ENCODE measurements at places on chromosomes 2 and 18. TPM values are rescaled to one million over a fixed set of nuclear protein-coding genes. Genes with fewer than 3 reads are reported as not detected.

DNA sequence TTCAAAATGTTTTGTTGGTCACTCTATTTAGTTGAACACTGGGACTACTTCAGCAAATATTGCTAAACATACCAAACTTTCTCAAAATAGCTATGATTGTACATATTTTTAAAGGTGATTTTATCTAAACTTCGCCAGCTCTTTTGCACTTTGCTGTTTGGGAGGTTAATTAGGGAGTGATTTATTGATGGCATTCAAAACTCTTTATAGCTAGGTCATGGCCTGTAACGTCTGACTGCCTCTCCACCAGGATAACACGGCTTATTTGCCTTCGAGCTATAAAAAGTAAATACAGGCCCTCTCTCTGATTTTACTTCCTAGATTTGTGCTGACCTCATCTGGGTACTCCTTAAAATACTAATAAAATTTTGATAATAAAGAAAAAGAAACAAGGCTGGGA, 931.9 kb downstream of the DCDC2C start:
- H3K36me3 ChIP-seq, result no peaks in the 10 kb centered on the region
- H3K4me1 ChIP-seq, result no peaks in the 10 kb centered on the region
- no peaks in the 10 kb centered on the region for H3K27me3 ChIP-seq
- no peak for DNase-seq
- no peak overlapping the region for H3K27ac ChIP-seq
- H3K4me3 ChIP-seq, result no peak overlapping the region

- H3K4me3 ChIP-seq, result no peak overlapping the region
- H3K27me3 ChIP-seq, result no peaks in the 10 kb centered on the region
- no peak overlapping the region for H3K27ac ChIP-seq
- peaks cover 9% of the 10 kb centered on the region for H3K4me1 ChIP-seq
- peaks cover 1% of the 10 kb centered on the region for H3K36me3 ChIP-seq
Observed at GRCh38 chr18:11995445-11996189, 14.3 kb downstream of the IMPA2 start.

DNA sequence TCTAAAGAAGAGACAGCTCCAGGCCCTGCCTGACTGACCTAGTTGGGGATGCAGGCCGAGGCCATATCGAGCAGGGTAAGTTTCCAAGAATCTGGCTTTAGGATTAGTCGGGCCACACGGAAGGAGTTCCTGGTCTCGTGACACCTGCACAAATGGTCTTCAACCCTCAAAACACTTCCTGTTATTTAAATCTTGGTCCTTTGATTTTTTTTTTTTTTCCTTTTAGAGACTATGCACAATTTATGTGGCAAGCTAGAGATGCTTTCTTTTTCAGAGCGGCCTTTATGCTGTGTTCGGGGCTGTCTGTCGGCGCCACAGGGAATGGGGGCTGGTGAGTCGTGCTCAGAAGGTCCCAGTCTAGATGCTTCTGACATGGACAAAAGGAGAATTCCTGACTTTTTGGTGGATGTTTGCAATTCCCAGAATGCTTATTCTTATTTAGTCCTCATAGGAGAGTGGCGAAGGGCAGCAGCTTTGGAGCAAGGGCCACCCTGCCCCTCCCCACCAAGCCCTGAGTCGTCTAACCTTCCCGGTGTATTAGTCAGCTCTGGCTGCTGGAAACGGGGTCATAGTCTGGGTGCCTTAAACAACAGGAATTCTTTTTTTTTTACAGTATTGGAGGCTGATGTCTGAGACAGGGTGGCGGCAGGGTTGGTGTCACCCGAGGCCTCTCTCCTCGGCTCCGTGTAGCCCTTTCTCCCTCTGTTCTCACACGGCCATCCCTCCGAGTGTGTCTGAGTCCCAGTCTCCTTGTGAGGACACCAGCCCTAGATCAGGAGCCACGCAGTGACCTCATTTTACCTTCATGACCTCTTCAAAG, 27.4 kb downstream of the HPCAL1 start:
- peak; percentile 19 for DNase-seq
- peak overlapping the region; percentile 98 for H3K27ac ChIP-seq
- no peaks in the 10 kb centered on the region for H3K27me3 ChIP-seq
- H3K36me3 ChIP-seq, result peaks cover 29% of the 10 kb centered on the region
- peaks cover 83% of the 10 kb centered on the region for H3K4me1 ChIP-seq
- H3K4me3 ChIP-seq, result peak overlapping the region; percentile 93

DNA sequence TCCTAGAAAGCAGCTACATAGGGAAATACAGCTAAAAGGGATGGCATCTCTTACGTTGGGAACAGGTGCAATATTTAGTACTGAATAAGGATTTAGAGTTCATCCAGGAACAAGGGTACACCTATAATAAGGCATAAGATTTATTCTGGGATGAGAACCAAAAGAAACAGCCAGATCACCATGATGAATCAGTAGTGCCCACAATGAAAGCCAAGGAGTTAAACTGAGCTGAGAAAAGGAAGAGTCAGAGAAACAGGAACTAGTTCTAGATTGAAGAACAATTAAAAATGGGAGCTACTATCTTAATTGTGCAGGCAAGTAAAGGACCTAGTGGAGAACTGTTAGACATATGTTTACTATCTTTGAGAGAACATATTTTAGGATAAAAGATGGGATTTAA, 692.3 kb downstream of the LRP1B start:
- H3K4me3 ChIP-seq, result no peak overlapping the region
- no peaks in the 10 kb centered on the region for H3K4me1 ChIP-seq
- H3K27me3 ChIP-seq, result no peaks in the 10 kb centered on the region

DNA sequence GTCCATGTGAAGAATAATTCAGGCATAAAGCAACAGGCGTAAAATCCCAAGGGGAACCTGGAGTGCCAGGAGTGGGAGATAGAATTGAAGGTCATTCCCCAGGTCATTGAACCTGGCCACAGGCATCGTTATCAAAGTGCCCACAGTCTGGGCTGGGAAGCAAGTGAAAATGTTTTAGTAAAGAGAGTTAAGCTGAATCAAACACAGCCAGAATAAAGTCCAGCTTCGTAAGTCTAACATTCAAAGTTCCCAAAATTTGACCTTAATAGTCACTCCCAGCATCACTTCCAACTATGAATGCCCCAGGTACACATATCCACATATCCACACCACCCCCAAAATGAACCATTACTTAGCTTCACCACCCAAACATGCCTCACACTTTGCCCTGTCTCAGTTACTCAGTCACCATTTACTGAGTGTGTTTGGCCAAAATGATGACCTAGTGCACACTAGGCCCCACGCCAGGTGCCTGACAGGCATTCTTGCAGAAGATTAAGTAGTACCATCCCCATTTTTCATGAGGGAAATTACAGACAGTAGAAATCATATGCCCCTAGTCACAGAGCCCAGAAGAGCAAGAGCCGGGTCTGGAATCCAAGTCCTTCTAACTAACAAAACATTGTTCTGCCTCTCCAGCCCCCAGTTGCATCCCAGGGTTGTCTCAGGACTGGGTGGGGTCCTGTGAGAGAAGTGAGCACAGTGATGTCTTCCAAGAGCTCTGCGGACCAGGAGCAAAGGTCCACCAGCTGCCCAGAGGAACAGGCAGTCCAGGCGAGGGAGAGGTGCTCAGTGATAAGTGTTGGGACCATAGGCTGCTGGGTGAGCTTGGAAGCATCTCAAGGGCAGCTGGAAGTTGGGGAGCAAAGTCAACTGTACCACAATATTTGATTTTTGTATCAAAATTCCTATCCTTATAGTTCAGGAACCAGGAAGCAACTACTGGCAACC, 65.2 kb upstream of the MYCN start:
- H3K27me3 ChIP-seq, result peaks cover 8% of the 10 kb centered on the region
- no peaks in the 10 kb centered on the region for H3K4me1 ChIP-seq
- H3K36me3 ChIP-seq, result no peaks in the 10 kb centered on the region

GRCh38 chr18:38038242-38038641, 472.6 kb upstream of the CELF4 start:
- H3K4me3 ChIP-seq, result no peak overlapping the region
- peaks cover 3% of the 10 kb centered on the region for H3K27me3 ChIP-seq
- no peaks in the 10 kb centered on the region for H3K36me3 ChIP-seq
- no peak for DNase-seq

DNA sequence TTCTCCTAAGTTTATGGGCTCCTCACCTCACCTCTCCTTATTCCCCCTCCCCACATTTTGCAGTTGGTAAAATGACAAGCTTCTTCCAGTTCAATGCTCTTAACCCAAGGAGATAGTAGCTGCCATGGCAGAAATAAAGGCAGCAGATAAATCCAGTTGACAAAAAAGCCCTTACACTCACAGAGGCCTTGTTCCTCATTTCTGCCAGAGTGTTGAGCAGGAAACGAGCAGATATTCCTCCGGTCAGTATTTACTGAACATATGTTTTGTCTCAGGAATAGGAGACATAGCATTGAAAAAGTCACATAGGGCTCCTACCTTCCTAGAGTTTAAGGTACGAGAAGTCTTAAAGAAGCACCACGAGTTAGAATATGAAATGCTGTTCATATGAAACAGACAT, 493.7 kb upstream of the TNP1 start:
- no peak for DNase-seq
- no peak overlapping the region for H3K4me3 ChIP-seq
- peaks cover 2% of the 10 kb centered on the region for H3K36me3 ChIP-seq
- H3K4me1 ChIP-seq, result no peaks in the 10 kb centered on the region
- no peaks in the 10 kb centered on the region for H3K27me3 ChIP-seq

DNA sequence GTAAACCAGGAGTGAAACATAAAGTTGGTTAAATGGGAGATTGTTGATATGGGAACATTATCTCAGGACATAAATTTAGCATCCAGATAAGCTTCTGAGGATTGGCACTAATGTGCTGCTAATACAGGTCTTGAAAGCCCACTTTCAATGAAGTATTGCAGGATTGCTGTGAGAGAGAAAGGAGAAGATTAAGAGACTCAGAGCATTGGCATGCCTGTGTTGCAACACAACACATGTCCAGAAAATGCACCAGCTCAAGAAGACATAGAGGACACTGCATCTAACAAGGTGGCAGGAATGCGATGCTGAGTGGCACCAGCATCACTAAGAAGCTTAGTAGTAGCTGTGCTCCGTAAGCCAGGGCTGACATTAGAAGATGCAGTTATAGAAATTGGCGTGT, 728.9 kb downstream of the SUCLG1 start:
- no peak overlapping the region for H3K27ac ChIP-seq
- no peaks in the 10 kb centered on the region for H3K27me3 ChIP-seq
- no peak for DNase-seq
- H3K36me3 ChIP-seq, result no peaks in the 10 kb centered on the region
- no peak overlapping the region for H3K4me3 ChIP-seq
- no peaks in the 10 kb centered on the region for H3K4me1 ChIP-seq

- H3K4me1 ChIP-seq, result peaks cover 11% of the 10 kb centered on the region
- H3K27ac ChIP-seq, result no peak overlapping the region
- H3K4me3 ChIP-seq, result no peak overlapping the region
- H3K36me3 ChIP-seq, result no peaks in the 10 kb centered on the region
Observed at GRCh38 chr2:62409442-62409841, 96.6 kb downstream of the TMEM17 start.

DNA sequence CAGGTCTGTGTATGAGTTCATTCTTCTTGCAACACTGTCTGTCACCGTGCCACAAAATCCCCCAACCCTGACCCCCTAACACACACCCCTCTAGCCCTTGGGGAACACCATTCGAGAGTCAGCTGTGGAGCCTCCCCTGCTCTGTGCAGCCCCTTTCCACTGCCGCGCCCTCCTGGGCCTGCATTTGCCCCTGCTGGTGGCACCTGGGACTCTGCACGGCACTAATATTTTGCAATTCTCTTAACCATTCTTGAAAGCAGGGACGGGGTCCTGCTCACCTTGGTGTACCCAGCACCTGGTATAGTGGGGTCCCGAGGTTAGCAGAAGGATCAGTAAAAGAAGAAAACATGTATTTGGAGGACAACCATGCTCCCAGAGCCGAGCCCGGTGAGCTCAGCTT, 124.0 kb downstream of the HDAC4 start:
- H3K27me3 ChIP-seq, result peaks cover 28% of the 10 kb centered on the region
- H3K4me1 ChIP-seq, result peaks cover 42% of the 10 kb centered on the region
- peaks cover 3% of the 10 kb centered on the region for H3K36me3 ChIP-seq
- H3K4me3 ChIP-seq, result no peak overlapping the region
- DNase-seq, result no peak
- H3K27ac ChIP-seq, result no peak overlapping the region

- H3K36me3 ChIP-seq, result no peaks in the 10 kb centered on the region
- H3K4me1 ChIP-seq, result no peaks in the 10 kb centered on the region
- no peaks in the 10 kb centered on the region for H3K27me3 ChIP-seq
- no peak overlapping the region for H3K4me3 ChIP-seq
- DNase-seq, result no peak
Observed at GRCh38 chr18:11019295-11020105, 129.9 kb downstream of the PIEZO2 start.

- no peaks in the 10 kb centered on the region for H3K36me3 ChIP-seq
- H3K4me3 ChIP-seq, result no peak overlapping the region
- H3K27ac ChIP-seq, result no peak overlapping the region
- DNase-seq, result no peak
- H3K27me3 ChIP-seq, result peaks cover 27% of the 10 kb centered on the region
- no peaks in the 10 kb centered on the region for H3K4me1 ChIP-seq
Observed at GRCh38 chr2:16438613-16439321, 226.9 kb downstream of the CYRIA start.

- DNase-seq, result peak; percentile 49
- peaks cover 45% of the 10 kb centered on the region for H3K4me1 ChIP-seq
- H3K27ac ChIP-seq, result peak overlapping the region; percentile 100
Observed at GRCh38 chr2:44362207-44363015, 664 bp downstream of the CAMKMT start.

DNA sequence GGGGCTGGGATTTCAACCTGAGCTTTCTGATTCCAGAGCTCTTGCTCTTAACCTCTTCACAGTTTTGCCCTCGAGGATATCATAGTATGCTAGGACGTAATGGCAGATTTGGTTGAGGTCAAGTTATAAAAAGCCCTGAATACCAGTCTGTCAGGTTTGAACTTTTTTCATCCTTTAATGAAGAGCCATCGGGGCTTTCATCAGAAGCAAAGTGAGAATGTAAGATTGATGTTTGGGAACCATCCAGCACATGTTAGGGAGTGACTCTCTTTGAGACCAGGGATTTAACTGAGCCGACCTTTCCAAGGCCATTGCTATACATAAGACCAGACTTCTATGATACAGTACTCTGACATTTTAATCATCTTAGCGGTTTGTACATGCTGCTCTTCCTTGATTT, 142.5 kb downstream of the TTC27 start:
- H3K36me3 ChIP-seq, result peaks cover 19% of the 10 kb centered on the region
- peaks cover 2% of the 10 kb centered on the region for H3K4me1 ChIP-seq
- no peak overlapping the region for H3K27ac ChIP-seq
- DNase-seq, result no peak
- H3K4me3 ChIP-seq, result no peak overlapping the region

DNA sequence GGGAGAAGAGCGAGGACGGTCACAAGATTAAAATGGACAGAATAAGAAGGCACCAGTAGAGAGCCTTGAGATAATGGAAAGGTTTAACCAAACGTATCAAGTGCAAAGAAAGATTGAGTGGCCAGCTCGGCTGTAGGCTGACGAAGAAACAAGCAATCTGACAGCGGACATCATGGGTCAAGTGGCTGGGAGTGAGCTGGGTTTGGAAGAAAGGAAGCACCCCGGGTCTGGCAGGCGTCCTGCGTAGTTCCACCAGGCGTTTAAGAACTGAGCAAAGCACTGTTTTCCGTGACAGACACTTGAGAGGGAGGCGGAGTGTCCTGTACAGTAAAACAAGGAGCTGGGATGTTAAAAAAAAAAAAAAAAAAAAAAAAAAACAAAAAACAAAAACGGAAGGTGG, 27.1 kb downstream of the DAPL1 start:
- H3K4me1 ChIP-seq, result no peaks in the 10 kb centered on the region
- no peak for DNase-seq
- H3K4me3 ChIP-seq, result no peak overlapping the region
- H3K36me3 ChIP-seq, result no peaks in the 10 kb centered on the region

IL36G gene
- total RNA-seq, result not detected

CABYR gene
- 1.6 TPM for total RNA-seq

MLPH gene
- total RNA-seq, result not detected

CPSF3 gene
- total RNA-seq, result 83.8 TPM
